ENCODE measurements at places on chromosomes 7 and 10.

- peak; percentile 75 for DNase-seq
These were observed 452 bp downstream of the ATE1 start for GRCh38 chr10:121927318-121927840.

DNA sequence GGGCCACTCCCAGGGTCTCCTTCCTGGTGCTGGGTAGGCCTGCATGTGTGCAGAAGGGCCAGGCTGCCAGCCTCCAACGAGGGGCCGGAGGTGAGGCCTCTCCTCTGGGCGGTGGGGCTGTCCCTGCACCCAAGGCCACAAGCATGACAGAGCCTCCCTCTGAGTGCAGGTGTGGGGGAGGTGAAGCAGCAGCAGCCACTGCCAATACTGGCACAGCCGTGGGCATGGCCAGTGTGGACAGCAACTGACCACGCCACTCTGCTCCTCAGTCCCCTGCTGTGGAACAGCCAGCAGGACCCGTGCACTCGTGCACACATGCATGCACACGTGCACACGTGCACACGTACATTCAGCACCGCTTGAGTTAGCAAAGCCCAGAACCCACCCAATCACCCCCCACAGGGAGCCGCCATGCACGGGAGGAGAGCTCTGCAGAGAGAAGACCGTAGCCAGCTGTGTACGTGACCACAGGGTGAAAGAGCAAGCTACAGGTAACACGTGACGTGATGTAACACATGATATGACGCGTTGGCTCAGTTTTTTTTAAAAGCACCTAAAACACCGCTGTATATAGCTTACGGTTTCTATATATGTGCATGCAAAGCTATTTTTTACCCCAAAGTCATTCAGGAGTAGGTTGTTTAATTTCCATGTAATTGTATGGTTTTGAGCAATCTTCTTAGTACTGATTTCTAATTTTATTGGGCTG is 23.1 kb downstream of the PAPOLB start:
- DNase-seq: peak; percentile 56

DNA sequence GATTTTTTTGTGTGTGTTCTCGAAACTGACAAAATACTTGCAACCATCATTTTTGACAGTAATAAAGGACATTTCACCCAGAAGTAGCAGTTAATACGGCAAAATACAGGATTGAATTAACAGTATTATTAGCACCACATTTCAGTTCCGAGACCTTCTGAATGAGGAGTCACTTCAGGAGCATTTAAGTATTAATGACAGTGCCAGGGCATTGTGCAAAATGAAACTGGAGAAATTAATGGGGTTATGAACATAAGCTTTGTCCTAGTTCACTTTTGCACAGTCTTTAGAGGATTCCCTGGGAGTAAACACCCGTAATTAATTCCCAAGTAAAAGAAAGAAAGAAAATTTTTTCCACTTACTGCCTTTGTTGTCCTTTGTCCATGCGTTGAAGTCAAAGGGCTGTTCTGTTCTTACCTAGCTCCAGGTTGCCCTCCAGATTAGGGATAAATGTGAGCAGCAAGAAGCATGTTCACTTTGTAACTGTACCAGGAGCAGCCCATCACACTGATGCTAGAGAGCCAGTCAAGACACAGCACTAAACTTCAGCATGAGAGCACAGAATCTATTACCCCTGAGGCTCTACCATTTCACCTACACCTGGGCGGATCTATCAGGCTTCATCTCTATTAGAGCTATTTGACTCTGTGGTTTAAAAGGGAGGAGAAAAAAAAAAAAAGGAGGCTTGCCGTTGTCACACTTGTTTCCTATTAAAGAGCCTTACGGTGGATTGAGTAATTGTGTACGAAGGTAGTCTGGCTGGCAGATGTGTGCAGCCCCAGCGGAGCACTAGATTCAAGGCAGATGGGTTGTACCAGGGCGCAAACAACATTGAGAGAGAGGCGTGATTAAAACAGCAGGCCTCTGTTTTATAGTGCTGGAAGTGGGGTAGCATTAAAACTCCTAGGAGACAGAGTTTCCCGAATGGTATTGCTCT is 297.8 kb upstream of the SEMA3A start:
- peak; percentile 62 for DNase-seq

GRCh38 chr10:58919927-58920654 is 256.4 kb upstream of the PHYHIPL start:
- no peak for DNase-seq

All from left forelimb (tissue), 1 donor.